T-helper 1 cell (primary cell): ENCODE measurements at places on chromosomes 16 and 17.

DNA sequence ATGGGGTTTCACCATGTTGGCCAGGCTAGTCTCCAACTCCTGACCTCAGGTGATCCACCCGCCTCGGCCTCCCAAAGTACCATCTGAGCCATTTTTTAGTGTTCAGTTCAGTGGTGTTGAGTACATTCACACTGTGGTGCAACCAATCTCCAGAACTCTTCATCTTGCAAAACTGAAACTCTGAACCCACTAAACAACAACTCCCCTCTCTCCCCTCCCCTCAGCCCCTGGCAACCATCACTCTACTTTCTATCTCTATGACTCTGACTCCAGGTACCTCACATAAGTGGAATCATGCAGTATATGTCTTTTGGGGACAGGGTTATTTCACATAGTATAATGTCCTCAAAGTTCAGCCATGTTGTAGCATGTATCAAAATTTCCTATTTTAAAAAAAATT lies 18.7 kb upstream of the MAPK3 start:
- DNase-seq: peak; percentile 8

- no peak for DNase-seq
Measured at GRCh38 chr17:51888816-51889215, 269.7 kb downstream of the CA10 start.

- no peak for DNase-seq
Measured at GRCh38 chr17:63480192-63480784, 3.4 kb downstream of the ACE start.

- no peak for DNase-seq
Measured at GRCh38 chr17:59751955-59752413, 44.5 kb downstream of the VMP1 start.

DNA sequence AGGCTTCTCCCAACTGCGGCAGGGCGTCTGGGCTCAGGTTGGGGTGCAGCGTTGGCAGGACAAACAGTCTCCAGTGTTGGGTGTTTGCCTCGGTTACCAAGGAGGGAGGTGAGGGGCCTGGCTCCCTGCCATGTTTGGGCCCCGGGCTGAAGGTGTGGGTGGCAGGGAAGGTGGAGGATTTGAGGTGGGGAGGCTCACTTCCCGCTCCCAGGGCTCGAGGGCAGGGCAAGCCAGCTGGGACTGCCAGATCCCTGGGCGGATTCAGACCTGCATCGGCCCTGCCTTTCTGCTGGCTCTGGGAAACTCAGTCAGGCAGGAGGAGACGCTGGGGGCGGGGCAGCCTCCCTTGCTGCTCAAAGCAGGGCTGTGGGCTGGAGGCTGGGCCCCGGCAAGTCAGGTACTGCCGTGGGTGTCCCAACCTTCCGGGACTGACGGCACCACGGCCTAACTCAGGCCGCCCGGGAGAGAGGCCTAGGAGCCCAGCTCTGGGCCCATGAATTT lies 31.3 kb upstream of the KRT17 start:
- no peak for DNase-seq

DNA sequence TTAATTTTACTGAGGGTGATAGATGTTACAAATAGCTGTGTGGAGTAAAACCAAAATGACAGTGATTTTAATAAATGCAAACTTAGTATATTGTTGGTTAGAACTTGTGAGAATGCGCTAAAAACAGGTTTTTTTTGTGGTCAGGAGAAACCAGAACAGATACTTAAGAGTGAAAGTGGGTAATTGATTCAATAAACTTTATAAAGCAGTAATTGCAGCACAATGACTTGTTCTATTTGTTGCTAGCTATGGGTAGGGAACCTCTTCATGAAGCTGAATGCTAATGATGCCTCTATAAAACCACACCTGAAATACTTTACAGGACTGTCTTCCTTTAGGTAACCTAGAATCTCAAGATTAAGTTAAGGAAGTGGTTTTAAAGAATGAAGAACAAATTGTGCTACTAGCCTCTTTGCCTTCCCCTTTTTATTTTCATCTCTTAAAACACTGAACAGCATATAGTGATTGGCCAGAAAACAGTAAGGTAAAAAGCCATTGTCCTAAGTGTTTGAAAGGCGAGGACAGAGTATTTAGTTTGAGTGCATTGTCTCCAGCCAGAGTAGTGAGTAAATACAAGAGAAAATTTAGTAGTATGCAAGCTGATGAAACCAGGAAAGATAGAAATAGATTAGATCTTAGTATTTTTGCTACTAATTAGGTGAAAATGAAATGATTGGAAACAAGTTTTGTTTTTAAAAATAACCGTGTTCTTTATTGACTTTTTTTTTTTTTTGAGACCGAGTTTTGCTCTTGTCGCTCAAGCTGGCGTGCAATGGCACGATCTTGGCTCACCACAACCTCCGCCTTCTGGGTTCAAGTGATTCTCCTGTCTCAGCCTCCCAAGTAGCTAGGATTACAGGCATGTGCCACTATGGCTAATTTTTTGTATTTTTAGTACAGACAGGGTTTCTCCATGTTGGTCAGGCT lies 6.0 kb downstream of the GGNBP2 start:
- no peak for DNase-seq

DNA sequence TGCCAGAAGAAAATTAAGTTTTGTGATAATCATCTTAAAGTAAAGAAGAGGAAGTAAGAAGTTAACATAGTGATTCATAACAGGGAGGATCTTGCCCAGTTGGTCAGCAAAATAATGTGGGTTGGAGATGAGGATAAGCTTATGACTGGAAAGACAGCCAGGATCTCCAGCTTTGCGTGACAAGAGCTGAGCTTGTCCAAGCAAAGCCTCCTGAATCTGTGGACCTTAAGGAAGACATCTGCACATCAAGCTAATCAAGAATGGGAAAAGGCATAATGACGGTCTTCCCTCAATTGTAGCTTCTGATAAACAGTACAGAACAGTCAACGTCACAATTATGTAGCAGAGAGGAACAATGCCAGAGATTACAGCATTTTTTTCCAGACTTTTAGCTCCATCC lies 744.7 kb upstream of the GOT2 start:
- no peak for DNase-seq

GRCh38 chr17:49823614-49824013 lies 24.3 kb downstream of the TAC4 start:
- no peak for DNase-seq

- DNase-seq: no peak
Measured at GRCh38 chr16:57747091-57747490, 11.5 kb downstream of the KATNB1 start.

- no peak for DNase-seq
Measured at GRCh38 chr17:62627904-62628633, 599 bp downstream of the MRC2 start.

- no peak for DNase-seq
Measured at GRCh38 chr17:59332749-59333377, 1.4 kb downstream of the YPEL2 start.

GRCh38 chr17:45307290-45308015 lies 9.4 kb downstream of the MAP3K14 start:
- DNase-seq: peak; percentile 85

- DNase-seq: no peak
Measured at GRCh38 chr16:85750146-85750826, 610 bp downstream of the C16orf74 start.
